ENCODE measurements at places on chromosomes 6 and 20.
A peak's percentile ranks its signal among the peaks of the same experiment; 100 is the strongest.

DNA sequence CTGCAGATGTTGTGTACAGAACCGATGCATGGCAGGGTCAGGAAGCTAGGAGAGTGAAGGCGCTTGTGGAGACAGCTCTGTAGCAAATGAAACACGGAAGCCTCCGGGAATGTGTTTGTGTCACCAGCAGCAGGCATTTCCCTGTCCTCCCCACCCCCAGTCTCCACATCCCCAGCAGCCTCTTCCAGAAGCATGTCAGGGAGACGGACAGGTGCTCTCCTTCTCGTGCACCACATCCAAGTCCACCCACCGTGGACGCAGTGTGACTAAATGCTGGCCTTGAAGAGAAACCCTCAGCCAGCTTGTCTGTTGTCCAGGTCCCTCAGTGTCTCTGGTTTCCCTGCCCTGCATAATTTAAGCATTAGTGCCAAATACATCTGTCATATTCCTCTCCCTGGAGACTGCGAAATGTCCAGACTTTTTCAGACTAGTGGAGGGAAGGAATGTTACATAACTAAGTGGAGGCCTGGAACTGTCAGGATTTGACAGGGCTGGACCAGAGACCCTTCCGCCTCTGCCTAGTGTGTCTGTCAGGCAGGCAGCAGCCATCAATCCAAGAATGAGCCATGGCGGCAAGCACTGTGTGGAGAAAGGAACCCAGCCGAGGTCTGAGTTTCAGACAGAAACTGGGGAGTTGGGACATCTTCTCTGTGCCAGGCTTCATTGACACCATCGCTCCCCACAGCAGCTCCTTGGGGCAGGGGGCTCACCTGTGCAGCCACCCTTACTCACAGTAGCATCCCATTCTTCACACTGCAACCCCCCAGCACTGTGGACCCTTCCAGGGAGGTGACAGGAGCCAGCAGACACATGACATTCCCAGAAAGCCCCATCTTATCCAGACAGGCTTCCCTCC is 26.6 kb upstream of the PI16 start:
- H3K36me3 ChIP-seq, result no peaks in the 10 kb centered on the region
- H3K4me1 ChIP-seq, result no peaks in the 10 kb centered on the region
- H3K4me3 ChIP-seq, result no peak overlapping the region
- H3K27ac ChIP-seq, result no peak overlapping the region
- no peak for DNase-seq

GRCh38 chr6:39649996-39650395 is 75.2 kb downstream of the KIF6 start:
- H3K36me3 ChIP-seq, result no peaks in the 10 kb centered on the region
- no peak overlapping the region for H3K27ac ChIP-seq
- no peak for DNase-seq
- H3K4me3 ChIP-seq, result no peak overlapping the region
- no peaks in the 10 kb centered on the region for H3K4me1 ChIP-seq

- H3K27me3 ChIP-seq, result no peaks in the 10 kb centered on the region
- DNase-seq, result no peak
- no peaks in the 10 kb centered on the region for H3K36me3 ChIP-seq
- no peak overlapping the region for H3K27ac ChIP-seq
These were observed 42.8 kb downstream of the MYO6 start for GRCh38 chr6:75791881-75792280.

GRCh38 chr6:105794239-105794638 is 291.9 kb upstream of the PRDM1 start:
- H3K27ac ChIP-seq, result no peak overlapping the region
- no peak overlapping the region for H3K4me3 ChIP-seq
- H3K27me3 ChIP-seq, result no peaks in the 10 kb centered on the region
- no peaks in the 10 kb centered on the region for H3K36me3 ChIP-seq
- DNase-seq, result no peak
- H3K4me1 ChIP-seq, result no peaks in the 10 kb centered on the region

DNA sequence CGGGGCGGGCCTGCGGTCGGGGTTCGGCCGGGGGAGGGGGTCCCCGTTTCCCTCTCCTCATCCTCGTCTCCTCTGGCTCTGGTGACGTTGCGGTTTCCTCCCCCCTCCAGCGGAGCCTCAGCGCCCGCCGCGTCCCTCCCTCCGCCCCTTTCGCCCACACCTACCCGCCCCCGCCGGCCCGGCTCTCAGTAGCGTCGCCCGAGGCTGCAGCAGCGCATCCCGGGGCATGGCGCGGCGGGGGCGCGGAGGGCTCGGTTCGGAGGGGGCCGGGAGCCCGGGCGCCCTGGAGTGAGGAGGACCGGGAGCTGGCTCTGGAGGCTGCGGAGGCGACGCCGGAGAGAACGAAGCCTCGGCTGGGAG is at the start of gene DSE:
TSS of gene DSE (plus strand) at position 188 of the 360 bp plus-strand sequence. CDS start 28,304 bp downstream, outside the sequence.
- peaks cover 18% of the 10 kb centered on the region for H3K4me1 ChIP-seq
- peaks cover 10% of the 10 kb centered on the region for H3K27me3 ChIP-seq
- no peaks in the 10 kb centered on the region for H3K36me3 ChIP-seq
- H3K4me3 ChIP-seq, result peak within 1 kb of the TSS; percentile 61
- H3K27ac ChIP-seq, result no peak within 1 kb of the TSS

GRCh38 chr6:34970957-34971356 is 81.9 kb downstream of the ANKS1A start:
- DNase-seq, result no peak
- no peaks in the 10 kb centered on the region for H3K27me3 ChIP-seq
- no peak overlapping the region for H3K27ac ChIP-seq
- H3K4me1 ChIP-seq, result no peaks in the 10 kb centered on the region

DNA sequence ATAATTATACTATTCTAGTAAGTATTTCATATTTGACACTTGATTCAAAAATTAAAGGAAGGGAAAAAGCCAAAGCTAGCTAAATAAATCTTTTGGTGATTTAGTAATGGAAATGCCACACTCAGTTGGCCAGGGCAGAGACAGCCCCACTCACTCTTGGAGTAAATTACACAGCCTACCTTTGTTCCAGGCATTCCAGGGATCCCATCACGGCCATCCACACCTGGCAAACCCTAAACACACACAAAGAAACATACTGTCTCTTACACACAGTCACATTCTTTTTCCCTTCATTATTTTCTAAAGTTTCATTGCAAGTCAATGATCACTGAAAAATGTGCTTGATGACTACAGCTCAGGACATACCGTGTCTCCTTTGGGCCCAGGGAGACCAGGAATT is 48.1 kb downstream of the COL9A1 start:
- H3K4me3 ChIP-seq, result no peak overlapping the region
- no peak for DNase-seq
- no peaks in the 10 kb centered on the region for H3K4me1 ChIP-seq
- no peaks in the 10 kb centered on the region for H3K36me3 ChIP-seq
- no peak overlapping the region for H3K27ac ChIP-seq

GRCh38 chr6:30494291-30494861 is 5.1 kb downstream of the HLA-E start:
- H3K27ac ChIP-seq, result no peak overlapping the region
- H3K4me1 ChIP-seq, result peaks cover 61% of the 10 kb centered on the region
- H3K4me3 ChIP-seq, result peak overlapping the region; percentile 44
- H3K36me3 ChIP-seq, result peaks cover 49% of the 10 kb centered on the region
- peak; percentile 45 for DNase-seq

- no peak overlapping the region for H3K4me3 ChIP-seq
- peaks cover 14% of the 10 kb centered on the region for H3K36me3 ChIP-seq
- H3K4me1 ChIP-seq, result no peaks in the 10 kb centered on the region
- no peak overlapping the region for H3K27ac ChIP-seq
- H3K27me3 ChIP-seq, result no peaks in the 10 kb centered on the region
- no peak for DNase-seq
These were observed 28.3 kb downstream of the L3MBTL3 start for GRCh38 chr6:130046671-130047070.

DNA sequence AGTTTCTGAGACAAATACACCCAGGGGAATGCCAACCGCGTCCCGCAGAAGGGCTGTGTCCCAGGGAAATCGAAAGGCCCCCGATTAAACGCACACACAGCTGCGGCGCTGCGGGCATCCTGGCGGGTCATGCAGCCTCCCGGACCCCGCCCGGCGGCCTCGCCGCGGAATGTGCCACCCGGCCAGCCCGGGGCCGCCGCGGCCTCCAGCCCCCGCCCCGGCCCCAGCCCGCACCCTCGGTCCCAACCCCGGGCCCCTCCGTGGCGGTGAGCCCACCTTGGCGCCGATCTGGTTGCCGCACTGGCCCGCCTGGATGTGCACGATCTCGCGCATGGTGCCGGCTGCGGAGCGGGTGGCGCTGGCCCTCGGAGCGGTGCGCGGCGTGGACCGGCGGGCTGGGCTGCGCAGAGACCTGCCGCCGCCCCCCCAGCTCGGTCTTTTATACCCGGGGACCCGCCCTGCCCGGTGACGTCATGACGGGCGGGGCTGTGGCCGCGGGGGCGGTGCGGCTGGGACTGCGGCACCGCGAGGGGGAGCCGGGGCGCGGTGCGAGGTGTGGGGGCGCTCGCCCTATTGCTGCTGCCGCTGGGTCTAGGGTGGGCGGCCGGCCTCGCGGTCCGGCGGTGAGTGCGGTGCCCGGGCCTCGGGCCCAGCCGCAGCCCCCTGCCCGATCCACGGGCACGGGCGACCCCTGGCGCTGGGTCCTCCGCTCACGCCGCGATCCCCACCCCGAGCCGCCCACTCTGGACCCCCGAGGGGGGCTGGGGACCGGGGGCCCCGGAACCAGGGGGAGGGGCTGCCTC is at the start of gene TUBB2A:
TSS of gene TUBB2A (minus strand) at position 414 of the 803 bp plus-strand sequence. CDS start at position 333, 81 bp downstream.
- H3K36me3 ChIP-seq, result no peaks in the 10 kb centered on the region
- H3K27ac ChIP-seq, result peak within 1 kb of the TSS; percentile 92
- DNase-seq, result peak; percentile 91
- peak within 1 kb of the TSS; percentile 84 for H3K4me3 ChIP-seq

GRCh38 chr6:38804358-38804757 is 89.2 kb downstream of the DNAH8 start:
- no peak overlapping the region for H3K4me3 ChIP-seq
- no peak overlapping the region for H3K27ac ChIP-seq
- DNase-seq, result no peak
- no peaks in the 10 kb centered on the region for H3K27me3 ChIP-seq
- H3K4me1 ChIP-seq, result no peaks in the 10 kb centered on the region
- H3K36me3 ChIP-seq, result no peaks in the 10 kb centered on the region

GRCh38 chr20:58048096-58048702 is 180.3 kb downstream of the ANKRD60 start:
- H3K4me1 ChIP-seq, result no peaks in the 10 kb centered on the region
- H3K36me3 ChIP-seq, result no peaks in the 10 kb centered on the region
- no peak for DNase-seq
- H3K27me3 ChIP-seq, result no peaks in the 10 kb centered on the region
- no peak overlapping the region for H3K4me3 ChIP-seq

DNA sequence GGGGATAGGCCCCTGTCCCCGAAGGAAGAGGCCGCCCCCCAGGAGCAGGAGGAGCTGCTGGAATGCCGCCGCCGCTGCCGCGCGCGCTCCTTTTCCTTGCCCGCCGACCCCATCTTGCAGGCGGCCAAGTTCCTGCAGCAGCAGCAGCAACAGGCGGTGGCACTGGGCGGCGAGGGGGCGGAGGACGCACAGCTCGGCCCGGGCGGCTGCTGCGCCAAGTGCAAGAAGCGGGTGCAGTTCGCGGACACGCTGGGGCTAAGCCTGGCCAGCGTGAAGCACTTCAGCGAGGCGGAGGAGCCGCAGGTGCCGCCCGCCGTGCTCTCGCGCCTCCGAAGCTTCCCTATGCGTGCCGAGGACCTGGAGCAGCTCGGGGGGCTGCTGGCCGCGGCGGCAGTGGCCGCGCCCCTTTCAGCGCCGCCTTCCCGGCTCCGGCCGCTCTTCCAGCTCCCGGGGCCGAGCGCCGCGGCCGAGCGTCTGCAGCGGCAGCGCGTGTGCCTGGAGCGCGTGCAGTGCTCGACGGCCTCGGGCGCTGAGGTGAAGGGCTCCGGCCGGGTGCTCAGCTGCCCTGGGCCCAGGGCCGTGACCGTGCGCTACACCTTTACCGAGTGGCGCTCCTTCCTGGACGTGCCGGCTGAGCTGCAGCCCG is 630 bp downstream of the PPP1R3G start:
- DNase-seq, result no peak
- no peak overlapping the region for H3K4me3 ChIP-seq
- no peaks in the 10 kb centered on the region for H3K4me1 ChIP-seq
- H3K27ac ChIP-seq, result no peak overlapping the region

DNA sequence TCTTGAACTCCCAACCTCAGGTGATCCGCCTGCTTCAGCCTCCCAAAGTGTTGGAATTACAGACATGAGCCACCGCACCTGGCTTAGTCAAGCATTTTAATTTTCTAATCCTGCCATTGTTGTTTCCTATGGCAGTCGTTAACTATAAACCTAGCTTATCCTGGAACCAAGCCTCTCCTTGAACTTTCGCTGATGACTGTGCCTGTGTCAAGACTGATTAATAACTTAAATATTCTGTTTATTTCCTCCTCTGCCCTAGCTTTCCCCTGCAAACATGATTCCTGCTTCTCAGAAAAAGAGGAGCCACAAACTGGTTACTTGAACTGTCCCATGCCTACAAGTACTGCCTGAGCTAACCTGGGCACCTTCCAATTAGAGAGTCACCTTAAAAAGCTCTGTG is 1.5 kb downstream of the VNN1 start:
- no peak for DNase-seq
- no peaks in the 10 kb centered on the region for H3K36me3 ChIP-seq
- H3K27me3 ChIP-seq, result no peaks in the 10 kb centered on the region
- no peaks in the 10 kb centered on the region for H3K4me1 ChIP-seq

- H3K4me1 ChIP-seq, result peaks cover 8% of the 10 kb centered on the region
- H3K27me3 ChIP-seq, result peaks cover 4% of the 10 kb centered on the region
- no peak overlapping the region for H3K4me3 ChIP-seq
- no peaks in the 10 kb centered on the region for H3K36me3 ChIP-seq
- H3K27ac ChIP-seq, result no peak overlapping the region
These were observed 2.9 kb downstream of the SALL4 start for GRCh38 chr20:51799401-51799860.

GRCh38 chr6:159056899-159057298 is 12.1 kb upstream of the TAGAP start:
- H3K36me3 ChIP-seq, result no peaks in the 10 kb centered on the region
- H3K27ac ChIP-seq, result no peak overlapping the region
- H3K4me1 ChIP-seq, result peaks cover 77% of the 10 kb centered on the region

GRCh38 chr20:58944610-58945009 is 36.4 kb upstream of the NELFCD start:
- no peak overlapping the region for H3K4me3 ChIP-seq
- no peaks in the 10 kb centered on the region for H3K4me1 ChIP-seq
- H3K27ac ChIP-seq, result no peak overlapping the region

DNA sequence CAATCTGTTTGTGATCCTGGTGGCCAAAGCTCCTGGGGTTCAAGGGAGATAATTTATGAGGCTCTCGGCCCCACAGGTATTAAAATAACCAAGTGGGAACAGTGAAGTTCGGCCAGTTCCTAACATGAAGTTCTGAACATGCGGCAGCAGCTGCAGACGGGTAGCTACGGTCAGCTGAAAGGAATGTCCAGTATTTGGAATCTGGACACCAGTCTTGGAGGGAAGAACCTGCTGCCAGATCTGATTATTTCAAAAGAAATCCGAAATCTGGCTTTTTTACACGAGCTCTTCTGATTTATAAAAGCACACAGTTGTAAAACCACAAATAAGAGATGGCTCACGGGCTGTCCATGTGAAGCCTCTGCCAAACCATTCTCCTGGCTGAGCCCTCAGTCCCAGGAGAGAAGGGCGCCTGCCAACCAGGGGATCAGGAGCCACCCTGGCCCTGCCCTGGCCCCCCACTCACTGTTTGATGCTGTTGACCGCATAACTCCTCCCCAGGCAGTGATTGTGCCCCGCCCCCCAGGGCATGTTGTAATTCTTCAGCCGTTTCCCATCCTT is 28.2 kb upstream of the KCNB1 start:
- no peaks in the 10 kb centered on the region for H3K36me3 ChIP-seq
- H3K4me1 ChIP-seq, result no peaks in the 10 kb centered on the region
- H3K27ac ChIP-seq, result no peak overlapping the region
